SHP77 (cell line): ENCODE measurements at places on chromosomes 13 and 19.

- DNase-seq, result no peak
These were observed 11.3 kb upstream of the ERICH6B start for GRCh38 chr13:45626731-45627374.

- no peak for DNase-seq
These were observed 6.0 kb downstream of the ERVV-1 start for GRCh38 chr19:53019684-53020083.

DNA sequence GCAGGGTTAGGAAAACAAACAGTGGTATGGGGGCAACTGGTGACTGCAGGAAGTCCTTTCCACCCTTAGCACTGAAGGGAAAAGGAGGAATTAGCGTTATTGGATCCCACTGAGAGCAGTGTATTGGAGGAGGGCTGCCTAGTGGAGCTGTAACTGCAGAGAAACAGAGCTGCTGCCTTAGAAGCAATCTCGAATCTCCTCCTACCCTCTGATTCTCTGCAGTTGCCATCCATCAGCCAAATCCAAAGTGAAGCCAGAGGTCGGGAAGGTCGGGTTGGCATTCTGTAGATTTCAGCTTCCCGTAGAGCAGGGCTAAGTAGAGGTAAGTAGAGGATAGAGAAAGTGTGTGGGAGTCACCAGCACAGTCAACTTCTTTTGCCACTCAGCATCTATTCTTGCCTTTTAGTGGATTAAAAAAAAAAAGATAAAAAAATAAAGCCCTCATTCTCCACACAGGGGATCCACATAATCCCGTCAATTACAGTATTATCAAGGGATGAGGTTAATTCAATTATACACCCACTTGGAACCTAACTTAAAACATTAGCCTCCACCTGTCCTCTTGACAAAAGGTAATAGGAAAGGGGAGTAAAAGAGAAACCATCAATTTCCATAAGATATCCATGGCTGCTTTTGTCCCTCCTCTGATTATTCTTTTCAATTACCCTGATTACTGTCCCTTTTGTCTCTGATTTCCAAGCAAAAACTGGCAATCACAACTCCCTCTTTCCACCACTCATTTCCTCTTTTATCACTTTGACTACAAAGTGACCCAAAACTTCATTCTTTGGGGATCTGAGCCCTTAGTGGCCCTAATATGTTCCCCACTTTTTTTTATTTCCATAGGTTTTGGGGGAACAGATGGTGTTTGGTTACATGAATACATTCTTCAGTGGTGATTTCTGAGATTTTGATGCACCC is 234.7 kb downstream of the RBM26 start:
- DNase-seq, result no peak

GRCh38 chr13:41017159-41017558 is 2.0 kb downstream of the ELF1 start:
- DNase-seq, result no peak

GRCh38 chr19:33797802-33798671 is 1.4 kb downstream of the KCTD15 start:
- DNase-seq, result no peak

- no peak for DNase-seq
These were observed 23.4 kb upstream of the TBC1D4 start for GRCh38 chr13:75505327-75505726.

- DNase-seq, result no peak
These were observed 80.6 kb downstream of the KDM4B start for GRCh38 chr19:5049561-5049960.

- DNase-seq, result no peak
These were observed 791 bp upstream of the ADGRE2 start for GRCh38 chr19:14779151-14779550.
